Activated T-helper 1 cell treated with anti-CD3 and anti-CD28 coated beads, Interleukin-2, amount 50 U/mL, for 16 hours (primary cell): ENCODE measurements at places on chromosomes 11 and 22.

GRCh38 chr11:94735907-94736306, 32.2 kb upstream of the AMOTL1 start:
- no peak for DNase-seq

GRCh38 chr22:20249797-20250354, 18.2 kb downstream of the RTN4R start:
- no peak for DNase-seq

GRCh38 chr11:40388097-40388818, 1071.2 kb downstream of the LRRC4C start:
- no peak for DNase-seq

GRCh38 chr11:47750725-47751124, 16.4 kb downstream of the FNBP4 start:
- no peak for DNase-seq

- no peak for DNase-seq
Observed at GRCh38 chr11:19466314-19466713, 225.6 kb upstream of the E2F8 start.

DNA sequence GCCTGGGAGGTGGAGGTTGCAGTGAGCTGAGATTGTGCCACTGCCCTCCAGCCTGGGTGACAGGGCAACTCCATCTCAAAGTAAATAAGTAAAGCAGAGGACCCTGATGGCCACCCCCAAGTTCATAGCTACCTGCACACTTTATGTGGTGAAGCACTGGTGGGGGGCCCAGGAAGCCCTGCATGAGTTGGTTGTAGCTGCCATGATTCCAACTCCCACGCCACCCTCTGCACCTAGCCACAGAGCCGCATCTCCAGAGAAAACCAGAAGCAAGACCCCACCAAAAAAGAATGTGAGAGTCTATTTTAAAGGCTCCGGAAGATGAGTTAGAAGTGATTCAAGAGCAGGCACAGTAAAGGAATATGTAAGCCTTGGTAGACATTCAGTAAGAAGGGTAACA, 20.4 kb upstream of the TMA7B start:
- no peak for DNase-seq

DNA sequence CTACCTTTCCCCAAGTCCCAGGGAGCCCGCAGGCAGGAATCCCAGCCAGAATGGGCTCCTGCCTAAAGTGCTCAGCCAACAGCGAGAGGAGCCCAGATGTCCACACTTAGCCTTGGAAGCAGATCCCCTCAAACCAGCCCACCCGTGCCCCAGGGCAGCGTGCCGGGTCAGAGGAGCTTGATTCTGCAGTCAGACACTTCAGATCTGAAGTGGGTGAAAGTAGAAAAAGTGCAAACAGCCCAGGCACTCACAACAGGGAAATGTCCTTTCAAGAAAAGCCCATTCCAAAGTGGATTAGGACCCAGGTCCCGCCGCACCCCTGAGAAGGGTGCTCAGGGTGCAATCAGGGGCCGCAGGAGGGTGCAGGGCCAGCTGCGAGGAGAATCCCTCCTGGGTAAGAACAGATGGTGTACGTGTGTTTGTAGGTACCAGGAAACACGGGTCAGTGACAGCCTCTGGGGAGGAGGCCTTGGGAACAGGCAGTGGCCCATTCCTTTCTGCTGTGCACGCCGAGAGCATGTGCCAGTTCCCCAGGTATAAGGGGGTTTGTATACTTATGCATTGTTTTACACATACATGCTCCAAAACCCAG, 17.7 kb downstream of the ELFN2 start:
- no peak for DNase-seq

- no peak for DNase-seq
Observed at GRCh38 chr11:20450829-20451228, 63.3 kb downstream of the PRMT3 start.

- DNase-seq: no peak
Observed at GRCh38 chr11:126581871-126582648, 226.6 kb downstream of the ST3GAL4 start.

GRCh38 chr11:10858439-10859325, 829 bp upstream of the ZBED5 start:
- peak; percentile 21 for DNase-seq

DNA sequence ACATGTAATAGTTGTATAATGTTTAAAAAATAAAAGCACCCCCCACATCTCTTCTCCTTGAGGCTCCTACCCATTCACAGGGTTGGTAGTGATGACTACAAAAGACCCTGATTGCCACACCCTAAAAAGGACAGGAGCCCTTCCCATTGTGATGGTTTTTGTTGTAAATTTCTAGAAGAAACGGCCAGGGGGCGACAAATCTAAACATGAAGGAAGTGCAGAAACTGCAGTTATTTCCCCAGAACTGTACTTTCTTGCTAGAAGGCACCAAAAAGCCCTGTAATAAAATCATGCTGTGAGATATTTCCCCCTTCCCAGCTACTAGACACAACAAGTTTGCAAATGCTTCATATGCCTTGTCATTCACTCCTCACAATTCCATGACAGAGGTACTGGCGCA, 10.8 kb downstream of the PRR5L start:
- no peak for DNase-seq

GRCh38 chr11:1948389-1948788, 1.3 kb downstream of the MRPL23 start:
- no peak for DNase-seq

DNA sequence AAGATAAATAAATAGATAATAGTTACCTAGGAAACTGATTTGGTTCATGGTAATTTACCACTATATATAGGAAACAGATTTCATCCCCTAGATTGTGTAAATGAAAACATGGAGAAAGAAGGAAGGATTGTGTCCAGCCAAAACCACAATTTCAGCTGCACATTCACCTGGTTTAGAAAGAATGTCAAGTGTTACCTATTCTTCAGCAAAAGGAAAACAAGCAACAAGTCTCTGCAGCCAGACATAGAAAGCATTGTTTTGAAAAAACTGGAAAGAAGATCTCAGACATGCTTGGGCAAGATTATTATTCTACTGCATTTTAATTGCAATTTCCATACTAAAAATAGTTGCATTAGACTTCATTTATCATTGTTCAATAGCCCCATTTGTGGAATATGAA, 8.8 kb upstream of the BMAL1 start:
- no peak for DNase-seq

GRCh38 chr11:119362741-119363080, 16.2 kb upstream of the MFRP start:
- no peak for DNase-seq

GRCh38 chr11:108887436-108888238, 222.8 kb downstream of the DDX10 start:
- no peak for DNase-seq

DNA sequence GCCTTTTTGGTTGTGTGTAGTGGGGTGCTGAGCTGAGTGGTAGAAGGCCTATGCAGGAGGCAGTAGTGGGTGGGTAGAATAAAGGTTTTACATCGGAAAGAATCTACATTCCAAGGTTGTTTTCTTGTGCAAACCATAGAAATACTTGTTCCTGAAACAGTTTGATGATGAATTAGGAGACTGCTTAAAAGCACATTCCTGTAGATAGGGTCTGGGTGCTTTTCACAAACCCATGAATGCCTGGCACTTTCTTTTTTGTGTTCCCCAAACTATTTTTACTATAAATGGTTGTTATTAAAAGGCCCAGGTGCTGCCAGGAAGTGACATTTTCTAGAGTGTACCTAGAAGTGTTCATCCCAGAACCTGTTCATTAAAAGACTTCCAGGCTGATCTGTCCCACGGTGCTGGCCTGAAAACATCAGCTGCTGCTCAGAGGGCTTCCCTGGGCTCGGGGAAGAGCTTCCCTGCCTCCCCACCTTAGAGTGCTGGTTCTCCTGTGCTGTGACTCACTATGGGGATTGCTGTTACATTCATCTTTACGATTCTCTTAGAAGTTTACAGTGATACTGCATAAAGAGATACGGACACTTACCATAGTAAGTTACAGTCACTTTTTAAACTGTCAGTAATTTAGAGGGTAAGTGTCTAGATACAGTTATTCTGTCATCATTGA, 27.9 kb downstream of the PPFIA1 start:
- no peak for DNase-seq

DNA sequence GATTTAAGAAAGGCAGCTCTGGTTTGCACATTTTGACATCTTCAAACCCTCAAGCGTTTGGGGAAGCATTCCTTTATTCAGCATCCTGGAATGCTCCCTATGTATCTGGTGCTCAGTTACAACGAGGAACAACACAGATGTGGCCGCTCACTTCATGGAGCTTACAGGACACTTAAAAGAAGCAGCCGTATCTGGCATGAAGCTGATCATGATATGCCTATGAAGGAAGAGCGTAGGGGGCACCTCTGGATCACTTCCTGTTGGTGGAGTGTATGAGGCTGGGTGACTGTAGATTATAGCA, 72.3 kb upstream of the TP53I11 start:
- DNase-seq: no peak

- DNase-seq: no peak
Observed at GRCh38 chr22:50016308-50016987, 3.9 kb upstream of the IL17REL start.

DNA sequence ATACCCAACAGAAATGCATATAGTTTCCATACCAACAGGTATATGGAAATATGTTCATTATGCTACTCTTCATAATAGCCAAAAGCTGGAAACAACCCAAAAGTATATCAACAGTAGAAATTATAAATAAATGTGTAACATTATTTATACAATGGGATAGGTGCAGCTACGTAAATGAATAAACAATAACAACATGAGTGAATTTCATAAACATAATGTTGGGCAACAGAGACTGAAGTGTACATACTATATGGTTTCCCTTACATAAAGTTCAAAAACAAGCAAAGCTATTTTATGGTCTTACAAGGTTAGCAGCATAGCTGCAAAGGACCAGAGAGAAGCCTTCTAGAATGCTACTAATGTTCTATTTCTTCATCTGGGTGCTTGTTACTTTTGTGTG, 305.0 kb downstream of the INSC start:
- DNase-seq: no peak

DNA sequence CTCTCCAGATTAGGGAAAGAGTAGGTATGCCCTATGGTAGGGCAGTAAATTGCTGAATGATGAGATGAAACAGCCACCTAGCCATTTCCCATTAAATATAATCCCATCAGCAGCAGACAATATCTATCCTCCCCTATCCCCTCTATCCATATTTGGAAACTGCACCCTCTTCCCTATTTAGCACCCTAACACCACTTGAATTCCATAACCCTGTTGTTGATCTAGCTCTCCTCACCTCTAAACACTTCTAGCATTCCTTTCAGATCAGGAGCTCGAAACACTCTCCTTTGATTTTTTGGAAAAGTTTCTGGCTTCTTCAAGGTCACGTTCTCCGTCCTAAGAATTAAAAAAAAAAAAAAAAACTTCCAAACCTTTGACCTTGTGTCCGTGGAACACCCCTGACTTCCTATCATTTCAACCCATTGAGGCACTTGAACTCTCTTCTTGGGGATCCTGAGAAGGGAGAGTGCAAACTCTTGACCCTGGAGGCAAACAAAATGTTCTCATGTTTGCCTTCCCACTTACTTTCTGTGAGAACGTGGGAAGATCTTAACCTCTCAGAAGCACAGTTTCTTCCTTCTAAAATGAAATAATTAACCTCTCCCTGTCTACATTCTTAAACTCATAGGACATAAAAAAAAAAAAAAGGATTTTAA, 19.0 kb downstream of the TRIM5 start:
- DNase-seq: no peak

GRCh38 chr11:128135451-128135850, 451.9 kb downstream of the ETS1 start:
- no peak for DNase-seq

GRCh38 chr11:111960916-111961315, 23.8 kb downstream of the DIXDC1 start:
- no peak for DNase-seq

GRCh38 chr11:335779-336658, 15.4 kb upstream of the IFITM3 start:
- DNase-seq: no peak

DNA sequence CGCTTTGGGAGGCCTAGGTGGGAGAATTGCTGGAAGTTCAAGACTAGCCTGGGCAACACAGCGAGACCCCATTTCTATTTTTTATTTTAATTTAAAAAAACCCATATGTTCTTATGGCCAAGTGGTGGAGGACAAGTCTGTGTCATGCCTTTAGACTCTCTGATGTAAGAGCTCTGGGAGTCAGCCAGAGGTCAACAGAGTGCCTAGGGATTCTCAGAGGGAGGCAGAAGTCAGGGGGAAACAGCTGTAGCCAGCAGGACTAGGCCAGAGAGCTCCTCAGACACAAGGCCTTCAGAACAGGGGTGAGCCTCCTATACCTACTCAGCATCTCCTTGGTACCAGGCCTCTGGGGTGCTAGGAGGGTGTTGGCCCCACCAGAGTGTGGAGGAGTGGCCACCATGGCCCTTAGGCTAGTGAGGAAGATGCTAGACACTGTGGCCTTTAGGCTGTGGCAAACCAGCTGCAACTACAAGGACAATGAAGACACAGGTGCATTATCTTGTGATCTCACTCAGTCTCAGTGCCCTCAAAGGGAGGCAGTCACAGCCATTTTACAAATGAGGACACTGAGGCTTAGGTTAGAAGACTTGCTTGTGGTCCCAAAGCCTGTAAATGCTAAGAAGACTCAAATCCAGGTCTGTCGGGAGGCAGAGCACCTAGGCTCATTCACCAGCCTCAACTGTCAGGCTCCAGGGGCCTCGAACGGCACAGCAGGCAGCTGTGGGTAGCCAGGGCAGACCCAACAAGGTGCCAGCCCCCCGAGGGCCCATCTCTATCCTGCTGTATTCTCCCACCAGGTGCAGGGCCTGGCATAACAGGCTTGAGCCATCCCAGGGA, 5.0 kb downstream of the ZP1 start:
- no peak for DNase-seq

- no peak for DNase-seq
Observed at GRCh38 chr22:50672041-50672440, 582 bp upstream of the SHANK3 start.

DNA sequence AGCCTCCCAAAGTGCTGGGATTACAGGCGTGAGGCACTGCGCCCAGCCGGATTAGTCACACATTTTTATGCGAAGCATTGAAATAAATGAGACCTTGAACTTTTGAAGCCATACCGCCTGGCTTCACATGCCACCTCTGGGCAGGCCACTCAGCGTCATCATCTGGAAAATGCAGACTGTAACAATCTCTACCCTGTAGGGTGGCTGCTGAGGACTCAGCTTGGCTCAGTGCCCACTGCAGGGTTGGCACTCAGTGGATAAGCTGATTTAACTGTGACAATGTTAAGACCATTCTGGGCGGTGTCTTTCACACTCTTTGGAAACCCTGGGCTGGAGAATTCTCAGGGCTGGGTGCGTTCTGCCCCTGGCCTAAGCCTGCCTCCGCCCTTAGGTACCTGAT, 8.5 kb downstream of the SH3BP1 start:
- DNase-seq: no peak

GRCh38 chr11:92411431-92411830, 186.8 kb downstream of the FAT3 start:
- DNase-seq: no peak
